ENCODE measurements at places on chromosomes 2 and 18.

DNA sequence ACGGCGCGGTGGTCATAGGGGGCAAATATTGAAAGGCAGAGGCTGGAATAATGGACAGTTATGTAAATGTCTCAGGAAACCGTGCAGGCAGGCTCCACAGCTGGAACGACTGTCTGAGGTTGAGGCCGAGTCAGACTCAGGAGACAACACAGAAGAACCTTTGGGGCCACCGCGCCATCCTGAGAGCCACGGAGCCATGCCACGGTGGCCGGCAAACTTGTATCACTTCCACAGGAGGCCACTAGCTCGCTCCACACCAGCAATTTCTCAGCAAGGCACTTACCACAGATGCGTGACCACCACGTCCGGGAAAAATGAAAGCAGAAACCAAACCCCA, 156.7 kb upstream of the SALL3 start:
- no peaks in the 10 kb centered on the region for H3K36me3 ChIP-seq
- H3K4me3 ChIP-seq = no peak overlapping the region
- no peak overlapping the region for H3K27ac ChIP-seq

GRCh38 chr2:219747637-219748036, 120.2 kb downstream of the SLC4A3 start:
- no peaks in the 10 kb centered on the region for H3K36me3 ChIP-seq
- no peak for DNase-seq
- no peaks in the 10 kb centered on the region for H3K27me3 ChIP-seq
- H3K27ac ChIP-seq = no peak overlapping the region
- H3K4me3 ChIP-seq = no peak overlapping the region

- H3K27me3 ChIP-seq = no peaks in the 10 kb centered on the region
- no peak overlapping the region for H3K27ac ChIP-seq
- H3K4me1 ChIP-seq = no peaks in the 10 kb centered on the region
- DNase-seq = no peak
- H3K4me3 ChIP-seq = no peak overlapping the region
Measured at GRCh38 chr2:7780321-7780720, 863.1 kb downstream of the RNF144A start.

- H3K36me3 ChIP-seq = peaks cover 3% of the 10 kb centered on the region
- H3K4me3 ChIP-seq = no peak overlapping the region
- H3K27me3 ChIP-seq = no peaks in the 10 kb centered on the region
- H3K27ac ChIP-seq = no peak overlapping the region
- no peak for DNase-seq
- H3K4me1 ChIP-seq = no peaks in the 10 kb centered on the region
Measured at GRCh38 chr2:32342801-32343200, 14.0 kb upstream of the BIRC6 start.

DNA sequence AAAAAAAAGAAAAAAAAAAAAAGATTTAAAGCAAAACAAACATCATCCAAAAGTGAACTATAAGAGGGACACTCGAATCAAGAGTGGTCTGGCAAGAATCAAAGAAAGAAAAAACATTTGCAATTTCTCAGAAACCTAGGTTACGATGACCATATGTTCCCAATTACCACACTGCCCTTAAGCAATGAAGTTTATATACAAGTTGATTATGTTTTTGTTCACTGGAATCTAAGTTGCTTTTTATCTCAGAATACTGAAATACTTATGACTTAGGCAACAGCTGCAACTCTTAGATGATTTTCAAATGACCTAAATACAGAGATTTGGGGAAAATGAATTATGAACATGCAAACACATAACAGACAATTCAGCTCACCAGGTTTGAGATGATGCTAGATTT, 597.1 kb upstream of the CHAC2 start:
- DNase-seq = no peak
- no peaks in the 10 kb centered on the region for H3K4me1 ChIP-seq
- H3K4me3 ChIP-seq = no peak overlapping the region
- no peaks in the 10 kb centered on the region for H3K36me3 ChIP-seq
- H3K27ac ChIP-seq = no peak overlapping the region
- H3K27me3 ChIP-seq = no peaks in the 10 kb centered on the region

DNA sequence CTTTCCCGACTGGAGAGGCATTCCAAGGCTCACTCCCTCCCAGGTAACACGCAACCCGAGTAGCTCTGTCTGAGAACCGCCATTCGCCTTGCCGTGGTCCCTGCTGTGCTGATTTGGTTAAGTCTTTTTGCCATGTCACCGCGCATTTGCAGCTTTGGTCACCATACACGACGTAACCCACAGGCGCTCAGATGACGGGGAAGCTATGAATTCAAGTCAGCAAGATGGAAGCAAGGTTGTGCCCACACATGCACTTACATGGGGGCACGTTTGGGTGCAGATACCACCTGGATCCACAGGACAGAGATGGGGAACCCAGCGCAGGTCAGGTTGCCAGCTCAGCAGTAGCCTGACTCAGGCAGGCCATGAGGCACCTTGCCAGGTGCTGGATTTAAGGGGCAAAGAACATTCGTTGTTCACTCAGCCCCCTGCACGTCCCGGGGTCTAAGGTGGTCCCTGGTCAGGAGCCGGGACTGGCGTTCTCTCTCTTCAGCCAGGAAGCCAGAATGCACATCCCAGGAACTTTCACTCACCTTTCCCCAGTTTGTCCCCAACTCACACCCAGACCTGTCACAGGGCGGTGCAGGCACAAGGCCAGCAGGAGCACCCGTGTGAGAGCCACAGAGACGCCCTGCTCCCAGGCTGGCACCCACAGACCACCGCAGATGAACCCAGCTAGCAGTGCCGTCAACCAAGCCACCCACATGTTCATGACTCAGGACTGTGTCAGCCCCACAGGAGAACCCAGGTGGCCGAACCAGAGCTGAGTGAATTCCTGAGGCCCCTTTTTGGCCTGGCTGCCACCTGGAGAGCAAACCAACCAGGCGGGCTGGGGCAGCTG, 19.9 kb downstream of the SNED1 start:
- H3K27me3 ChIP-seq = no peaks in the 10 kb centered on the region
- H3K36me3 ChIP-seq = peaks cover 15% of the 10 kb centered on the region
- no peaks in the 10 kb centered on the region for H3K4me1 ChIP-seq

DNA sequence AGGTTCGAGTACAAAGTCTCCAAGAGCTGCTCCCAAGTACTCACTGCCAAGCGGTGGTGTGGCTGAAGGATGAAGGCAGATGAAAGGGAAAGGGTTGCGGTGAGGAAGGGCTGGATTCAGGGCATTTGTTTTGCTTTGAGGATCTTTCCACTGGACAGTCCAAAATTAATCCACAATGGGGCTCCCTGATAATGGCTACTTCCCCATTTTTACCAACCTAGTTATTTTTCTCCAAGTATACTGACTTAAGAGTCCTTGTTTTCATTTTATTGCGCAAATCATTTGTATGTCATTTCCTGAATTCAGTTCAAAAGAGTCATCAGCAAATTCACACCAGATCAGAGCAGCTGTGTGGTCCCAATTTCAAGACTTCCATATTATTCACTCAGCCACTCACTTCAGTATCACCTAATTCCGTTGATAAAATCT, 464 bp upstream of the SESTD1 start:
- peak overlapping the region; percentile 87 for H3K27ac ChIP-seq
- peaks cover 34% of the 10 kb centered on the region for H3K4me1 ChIP-seq
- peak overlapping the region; percentile 96 for H3K4me3 ChIP-seq

DNA sequence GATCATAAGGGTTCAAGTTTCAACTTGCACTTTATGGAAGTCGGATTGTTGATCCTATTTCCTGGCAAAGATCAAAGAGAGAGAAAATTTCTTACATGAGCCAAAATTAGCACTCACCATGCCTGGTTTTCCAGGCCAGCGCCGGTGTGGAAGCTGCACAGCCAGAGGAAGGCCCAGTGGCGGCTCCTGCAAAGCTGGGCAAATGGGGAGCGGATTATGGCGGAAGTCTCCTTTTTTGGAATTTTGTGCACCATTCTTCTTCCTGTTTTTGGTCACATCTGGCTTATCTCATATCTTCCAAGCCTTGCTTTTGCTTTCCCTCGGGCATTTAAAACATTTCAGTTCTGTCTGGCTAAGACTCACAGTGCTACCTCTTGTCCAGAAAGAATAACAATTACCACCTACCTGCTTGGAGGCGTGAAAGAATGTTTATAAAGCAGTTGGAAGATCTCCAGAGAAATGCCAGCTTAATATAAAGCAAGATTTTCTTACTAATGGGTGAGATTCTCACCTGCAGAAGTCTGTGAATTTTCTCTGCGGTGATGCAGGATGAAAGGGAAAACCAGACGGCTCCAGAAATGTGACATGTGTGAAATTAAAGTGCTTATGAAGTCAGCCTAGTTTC, 94.3 kb downstream of the ASAP2 start:
- H3K36me3 ChIP-seq = no peaks in the 10 kb centered on the region
- peaks cover 55% of the 10 kb centered on the region for H3K4me1 ChIP-seq
- peak overlapping the region; percentile 9 for H3K27ac ChIP-seq
- no peak overlapping the region for H3K4me3 ChIP-seq
- no peaks in the 10 kb centered on the region for H3K27me3 ChIP-seq

GRCh38 chr2:191565647-191566198, 112.2 kb upstream of the NABP1 start:
- H3K27ac ChIP-seq = no peak overlapping the region
- DNase-seq = no peak
- no peaks in the 10 kb centered on the region for H3K27me3 ChIP-seq
- H3K4me1 ChIP-seq = no peaks in the 10 kb centered on the region

- no peaks in the 10 kb centered on the region for H3K27me3 ChIP-seq
- no peak overlapping the region for H3K4me3 ChIP-seq
- no peak for DNase-seq
- no peak overlapping the region for H3K27ac ChIP-seq
- no peaks in the 10 kb centered on the region for H3K36me3 ChIP-seq
Measured at GRCh38 chr2:193350509-193350908, 1155.8 kb upstream of the TMEFF2 start.

GRCh38 chr2:141142025-141142424, 988.8 kb downstream of the LRP1B start:
- H3K27me3 ChIP-seq = no peaks in the 10 kb centered on the region
- no peak overlapping the region for H3K27ac ChIP-seq
